BJ (cell line): ENCODE measurements at places on chromosomes 2 and 18. TPM values are rescaled to one million over a fixed set of nuclear protein-coding genes. Genes with fewer than 3 reads are reported as not detected.

GRCh38 chr2:23375448-23375847 is 9.5 kb upstream of the KLHL29 start:
- no peak for DNase-seq

GRCh38 chr18:74013955-74014354 is 133.7 kb downstream of the FBXO15 start:
- peak; percentile 32 for DNase-seq

DNA sequence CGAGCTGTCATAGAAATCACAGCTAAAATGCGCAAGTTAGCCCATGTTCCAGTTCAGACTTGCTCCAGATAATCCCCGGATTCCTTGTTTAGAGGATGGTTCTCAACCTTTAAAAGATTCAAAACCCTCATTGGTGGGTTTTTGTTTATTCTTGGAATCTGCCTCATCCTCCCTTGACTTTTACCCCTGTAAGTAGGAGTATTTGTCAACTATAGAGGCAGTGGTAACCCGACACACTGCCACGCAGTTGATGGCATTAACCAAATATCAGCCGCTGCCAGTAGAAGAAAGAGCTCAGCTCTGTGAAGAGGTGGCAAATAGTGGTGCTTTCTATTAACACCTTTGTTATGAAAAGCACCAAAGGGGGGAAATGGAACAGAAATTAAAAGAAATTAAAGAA is 40.4 kb upstream of the SELENOI start:
- no peak for DNase-seq

- DNase-seq: no peak
Observed at GRCh38 chr18:23266717-23267446, 131.6 kb downstream of the CABLES1 start.

GRCh38 chr18:63664571-63664970 is 2.9 kb upstream of the SERPINB3 start:
- DNase-seq: no peak

DNA sequence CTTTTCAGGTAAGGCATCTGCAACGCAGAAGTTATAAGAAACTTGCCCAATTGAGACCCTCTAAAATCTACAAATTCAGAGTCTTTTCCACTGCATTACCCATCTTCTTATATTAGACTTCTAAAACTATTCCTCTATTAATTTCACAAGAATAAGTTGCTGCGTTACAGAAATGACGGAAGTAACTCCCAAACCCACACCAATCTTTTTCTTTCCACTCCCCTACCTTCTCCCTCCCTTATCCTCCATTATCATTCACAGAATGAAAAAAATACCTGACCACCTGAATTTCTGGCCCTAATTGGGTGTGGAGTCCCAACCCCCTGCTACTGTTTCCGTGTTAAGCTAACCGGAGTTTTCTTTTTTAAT is 689 bp downstream of the RPRD1A start:
- DNase-seq: no peak

GRCh38 chr2:178482437-178482836 is 2.2 kb downstream of the PLEKHA3 start:
- DNase-seq: no peak

- DNase-seq: no peak
Observed at GRCh38 chr18:50190926-50191325, 4.0 kb downstream of the MYO5B start.

DNA sequence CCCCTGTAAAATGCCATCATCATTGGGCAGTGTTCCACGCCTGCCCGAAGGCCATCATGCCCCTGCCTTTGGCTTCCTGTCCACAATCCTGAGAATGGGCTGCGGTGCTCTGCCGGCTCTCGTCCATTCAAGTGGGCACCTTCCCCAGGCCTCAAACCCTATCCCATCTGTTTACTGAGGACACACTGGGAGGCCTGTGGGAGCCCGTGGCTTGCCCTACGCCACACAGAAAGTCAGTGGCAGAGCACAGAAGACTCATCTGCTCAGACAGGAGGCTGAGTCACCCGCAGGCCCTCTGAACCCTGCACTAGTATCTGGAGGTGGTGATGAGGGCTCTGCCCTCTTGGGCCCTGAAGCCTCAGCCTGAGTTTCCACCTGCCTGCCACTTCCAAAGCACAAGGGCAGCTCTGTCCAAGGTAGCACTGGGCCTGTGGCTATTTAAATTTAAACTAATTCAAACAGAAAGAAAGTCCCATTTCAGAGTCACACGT is 19.1 kb upstream of the ANKRD53 start:
- no peak for DNase-seq

DNA sequence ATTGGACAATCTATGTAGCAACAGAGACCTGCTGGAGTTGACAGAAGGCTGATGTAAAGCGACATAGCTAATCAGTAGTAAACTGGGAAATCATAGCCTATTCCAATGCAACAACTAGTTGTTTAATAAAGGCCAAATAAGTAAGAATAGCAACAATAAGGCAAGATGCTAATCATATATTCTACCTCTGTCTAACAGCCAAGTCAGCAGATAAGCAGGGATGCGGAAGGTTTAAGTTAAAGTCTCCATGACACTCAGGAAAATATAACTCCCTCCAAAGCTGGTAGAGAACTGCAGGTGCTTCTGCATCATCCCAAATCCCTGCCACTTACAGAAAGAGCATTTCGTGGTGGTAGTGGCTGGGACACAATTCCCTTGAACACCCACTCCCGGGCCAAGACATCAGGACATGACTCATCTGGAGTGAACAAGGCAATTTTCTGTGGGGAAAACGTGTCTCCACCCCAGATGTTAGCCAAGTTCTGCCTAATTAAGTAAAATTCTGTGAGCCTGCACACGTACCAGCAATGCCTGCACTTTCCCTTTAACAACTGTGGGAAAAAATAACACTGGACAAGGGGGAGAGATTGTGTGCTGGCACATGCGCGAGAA is 413.6 kb upstream of the ID2 start:
- DNase-seq: peak; percentile 5

DNA sequence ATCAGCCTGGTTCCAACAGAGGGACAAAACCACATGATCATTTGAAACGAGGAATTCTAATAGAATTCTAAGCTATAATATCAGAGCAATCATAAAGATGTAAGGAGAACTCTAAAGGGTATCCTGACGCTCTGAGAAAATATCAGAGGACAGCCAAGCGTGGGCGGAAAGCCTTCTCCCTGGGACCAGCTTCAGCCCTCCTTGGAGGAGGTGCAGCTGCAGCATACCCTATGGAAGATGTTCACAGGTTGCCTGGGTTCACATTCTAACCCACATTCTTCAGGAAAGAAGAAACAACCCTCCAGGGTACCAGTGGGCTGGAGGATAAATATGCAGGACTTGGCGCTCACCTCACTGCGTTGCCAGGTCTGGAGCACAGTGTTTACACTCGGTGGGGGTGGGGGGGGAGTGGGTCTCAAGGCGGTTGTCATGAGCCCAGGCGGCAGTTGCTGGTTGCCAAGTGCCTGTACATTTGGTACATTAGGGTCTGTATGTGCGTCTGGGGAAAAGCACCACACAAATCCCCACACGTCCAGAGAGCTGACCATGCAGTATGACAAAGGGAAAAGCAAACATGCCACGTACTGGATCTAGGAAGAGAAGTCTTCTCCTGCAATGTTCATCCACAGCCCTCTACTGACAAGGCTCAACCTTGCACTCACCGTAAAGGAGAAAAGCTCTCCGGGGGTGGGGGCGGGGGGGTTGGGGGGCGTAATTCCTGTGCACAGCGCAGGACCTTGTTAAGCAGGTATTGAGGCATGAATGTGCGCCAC is 80.5 kb downstream of the CDH19 start:
- DNase-seq: no peak

- no peak for DNase-seq
Observed at GRCh38 chr2:162072976-162073887, 783 bp downstream of the DPP4 start.

- DNase-seq: peak; percentile 94
Observed at GRCh38 chr2:121721926-121722325, 14.7 kb downstream of the NIFK start.

GRCh38 chr2:105362862-105363591 is 25.7 kb downstream of the C2orf49 start:
- DNase-seq: no peak

- DNase-seq: no peak
Observed at GRCh38 chr18:26685438-26686157, 137.2 kb upstream of the KCTD1 start.

DNA sequence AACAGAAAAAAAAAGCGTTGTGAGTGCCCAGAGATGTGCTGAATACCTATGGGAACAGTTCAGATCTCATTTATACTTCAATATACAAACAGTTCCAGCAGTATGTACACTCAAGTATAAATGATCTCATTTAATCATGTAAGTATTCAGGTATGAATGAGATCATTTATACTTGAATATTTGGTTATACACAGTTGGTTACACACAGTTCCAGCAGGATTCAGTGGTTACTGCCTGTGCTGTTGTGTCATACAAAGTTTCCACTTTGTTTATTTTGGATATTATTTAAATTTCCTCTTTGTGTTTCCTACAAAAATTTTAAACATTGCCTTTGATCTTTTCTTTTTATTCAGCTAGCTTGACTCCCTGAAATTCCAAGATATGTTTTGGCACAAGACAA is 293.5 kb upstream of the SLC39A10 start:
- no peak for DNase-seq

- DNase-seq: no peak
Observed at GRCh38 chr2:120432976-120433815, 87.3 kb downstream of the INHBB start.

DNA sequence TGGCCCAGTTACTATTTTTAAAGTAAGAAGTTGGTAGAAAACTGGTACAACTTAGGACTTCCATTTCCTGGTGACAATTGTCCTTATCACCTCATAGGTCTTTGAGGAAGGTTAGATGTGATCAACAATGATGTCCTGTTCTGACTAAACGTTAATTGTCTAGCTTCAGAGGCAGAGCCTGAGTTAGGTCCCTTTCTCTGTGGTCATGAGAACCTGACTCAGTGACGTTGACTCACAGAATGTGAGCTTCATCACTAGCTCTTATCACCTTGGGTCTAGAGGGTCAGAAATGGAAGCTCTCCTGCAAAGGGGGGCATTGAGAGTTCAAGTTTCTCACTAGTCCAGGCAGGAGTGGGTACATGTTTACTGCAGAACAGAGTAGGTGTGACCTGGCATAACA is 60.6 kb upstream of the ATP8B1 start:
- DNase-seq: no peak

- DNase-seq: no peak
Observed at GRCh38 chr18:35284841-35285240, 5.2 kb downstream of the ZSCAN30 start.

- no peak for DNase-seq
Observed at GRCh38 chr2:136210455-136210805, 92.5 kb upstream of the CXCR4 start.

DNA sequence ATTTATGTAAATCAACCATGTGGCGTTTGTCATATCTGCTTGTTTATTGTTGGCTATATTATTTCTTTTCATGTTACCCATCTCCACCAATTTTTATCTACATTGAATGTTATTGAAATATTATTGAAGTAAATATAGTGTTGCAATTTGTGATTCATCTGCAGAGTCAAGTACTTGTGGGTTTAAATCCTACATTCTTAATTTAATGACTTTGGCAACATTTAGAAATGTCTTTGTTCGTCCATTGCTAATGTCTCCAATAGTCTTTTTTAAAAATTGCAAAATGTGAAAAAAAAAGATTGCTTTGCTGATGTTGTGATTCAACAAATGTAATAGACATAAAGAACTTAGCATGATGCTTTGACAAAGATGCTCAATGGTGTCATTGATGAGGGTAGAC is 1572.8 kb upstream of the PIK3C3 start:
- DNase-seq: no peak

DNA sequence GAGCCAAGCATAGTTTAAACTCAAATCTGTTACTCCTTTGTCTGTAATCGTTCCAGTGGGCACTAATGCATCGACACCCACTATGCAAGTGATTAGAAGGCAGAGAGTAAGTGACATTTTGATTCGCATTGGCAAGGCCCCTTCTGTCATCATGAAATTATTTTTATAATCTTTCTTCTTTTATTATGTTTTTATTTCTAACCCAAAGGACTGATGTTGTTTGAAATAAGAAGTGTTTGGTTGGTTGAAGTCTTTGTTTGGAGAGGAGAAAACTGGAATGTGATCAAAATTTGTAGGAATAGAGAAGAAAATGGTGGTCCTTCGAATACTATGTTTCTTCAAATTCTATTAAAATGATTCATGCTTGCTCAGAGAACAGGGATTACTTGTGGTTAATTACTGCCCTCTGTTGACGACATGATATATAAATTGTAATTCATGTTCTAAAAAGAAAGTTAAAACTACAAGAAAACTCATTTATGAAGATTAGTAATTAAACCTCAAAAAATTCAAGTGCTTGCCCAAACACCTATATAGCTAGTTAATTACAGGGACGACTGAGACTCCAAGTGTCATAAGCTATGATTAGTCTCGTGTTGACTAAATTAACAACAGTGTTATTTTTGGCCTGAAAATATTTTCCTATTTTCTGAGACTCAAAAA is 26.4 kb upstream of the TFPI start:
- DNase-seq: no peak

DNA sequence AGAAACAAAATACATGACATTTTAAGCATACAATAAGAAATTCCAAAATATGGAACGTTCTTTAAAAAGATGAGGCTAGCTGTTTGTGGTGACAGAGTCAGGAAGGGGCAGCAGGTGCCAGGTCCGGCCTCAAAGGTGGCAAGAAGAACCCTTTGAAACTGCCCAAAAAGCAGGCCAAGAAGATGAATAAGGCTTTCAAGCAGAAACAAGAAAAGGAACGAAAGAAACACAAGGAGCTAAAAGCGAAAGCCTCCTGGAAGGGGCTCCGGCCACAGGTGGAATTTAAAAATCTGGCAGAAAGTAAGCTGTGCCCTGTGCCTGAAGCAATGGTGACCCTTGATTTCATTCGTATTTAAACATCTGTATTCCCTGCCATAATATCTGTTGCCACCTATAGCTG is 5.5 kb downstream of the WDR33 start:
- no peak for DNase-seq

DNA sequence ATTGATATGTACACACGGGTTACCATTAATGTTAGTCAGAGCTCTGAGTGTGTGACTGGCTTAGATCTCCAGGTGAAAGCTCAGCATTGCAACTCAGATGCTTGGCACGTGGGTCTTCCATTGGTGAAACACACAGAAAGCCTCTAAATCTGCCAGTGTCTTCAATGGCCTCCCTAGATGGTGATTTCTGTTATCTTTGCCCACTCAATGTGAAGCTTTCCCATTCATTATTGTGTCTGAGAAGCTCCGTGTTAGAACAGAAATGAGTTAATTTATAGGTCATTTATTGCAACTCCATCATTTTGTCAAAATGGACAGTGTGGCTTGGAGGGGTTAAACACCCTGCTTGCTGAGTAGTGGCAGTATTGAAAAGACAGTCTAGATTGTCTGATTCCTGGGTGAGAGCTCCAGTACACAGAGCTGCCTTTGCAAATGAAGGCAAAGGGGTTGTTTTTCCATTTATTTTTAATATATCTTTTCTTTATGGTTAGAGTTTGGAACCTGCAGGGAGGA is 64.7 kb upstream of the GCFC2 start:
- no peak for DNase-seq

The MEP1B gene
- polyA plus RNA-seq: not detected in 2 replicates

The IL36B gene
- not detected in 2 replicates for polyA plus RNA-seq

The ATOH8 gene
- polyA plus RNA-seq: 12.5 and 19.5 TPM in 2 replicates

The SLC23A3 gene
- polyA plus RNA-seq: 1.1 and 1.3 TPM in 2 replicates

The GPR75 gene
- 1.5 TPM in 2 replicates for polyA plus RNA-seq

The ANKRD30BL gene
- polyA plus RNA-seq: not detected in 2 replicates

The SOX11 gene
- 0.40 and 0.54 TPM in 2 replicates for polyA plus RNA-seq

The SIX2 gene
- polyA plus RNA-seq: 0.23 and 0.36 TPM in 2 replicates

The SCYGR3 gene
- not detected in 2 replicates for polyA plus RNA-seq

The IL36A gene
- not detected in 2 replicates for polyA plus RNA-seq

The STRN gene
- polyA plus RNA-seq: 8.5 and 18.0 TPM in 2 replicates

The FTCDNL1 gene
- polyA plus RNA-seq: 0.29 and 0.31 TPM in 2 replicates

The PRKAG3 gene
- polyA plus RNA-seq: not detected in 2 replicates

The TNS1 gene
- polyA plus RNA-seq: 20.9 and 35.6 TPM in 2 replicates
